ENCODE measurements at places on chromosomes 7 and 10.

- DNase-seq: no peak
Measured at GRCh38 chr10:69459893-69460575, 8.8 kb downstream of the TSPAN15 start.

DNA sequence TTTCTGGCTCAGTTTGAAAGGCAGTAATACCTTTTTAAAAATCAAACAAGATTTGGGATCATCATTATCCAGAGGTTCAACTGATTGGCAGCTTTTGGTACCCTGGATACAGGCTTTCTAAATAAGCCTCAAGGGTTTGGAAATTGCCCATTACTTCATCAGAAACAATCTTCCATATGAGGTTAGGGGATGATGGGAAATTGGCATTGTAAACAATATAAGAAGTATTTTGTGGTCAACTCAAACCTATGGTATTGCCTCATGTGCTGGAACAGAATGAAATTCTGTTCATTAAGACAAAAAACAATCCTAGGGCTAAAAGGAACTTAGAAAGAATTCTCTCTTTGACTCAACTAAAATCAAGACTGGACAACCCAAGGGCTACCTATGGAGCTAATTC, 92.6 kb upstream of the HECTD2 start:
- DNase-seq: no peak

DNA sequence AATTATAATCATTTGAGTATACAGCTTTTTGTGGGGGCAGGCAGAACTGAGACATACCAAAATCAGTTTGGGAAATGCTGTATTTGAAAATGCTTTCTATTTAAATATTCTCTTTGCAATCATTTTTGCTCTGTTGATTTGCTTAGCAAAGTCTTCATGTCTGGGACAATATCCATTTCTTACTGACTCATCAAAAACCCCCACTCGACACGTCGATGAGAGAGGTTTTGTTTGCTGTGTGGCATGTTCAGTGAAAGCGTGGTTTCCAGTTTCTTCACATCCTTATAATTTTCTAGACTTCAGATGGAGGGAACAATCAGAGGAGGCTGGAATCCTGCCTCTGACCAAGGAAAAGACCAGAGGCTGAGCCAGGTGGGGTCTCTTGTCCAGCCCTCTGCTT, 28.9 kb downstream of the HTRA1 start:
- no peak for DNase-seq

GRCh38 chr7:150736864-150737263, 354 bp upstream of the GIMAP5 start:
- DNase-seq: no peak

GRCh38 chr10:34187201-34187600, 627.9 kb downstream of the PARD3 start:
- no peak for DNase-seq

All from hematopoietic multipotent progenitor cell treated with erythropoietin and hydrocortisone succinate and interleukin-3 and kit ligand, for 17 days (in vitro differentiated cells).